ENCODE measurements at places on chromosomes 11 and 22.

DNA sequence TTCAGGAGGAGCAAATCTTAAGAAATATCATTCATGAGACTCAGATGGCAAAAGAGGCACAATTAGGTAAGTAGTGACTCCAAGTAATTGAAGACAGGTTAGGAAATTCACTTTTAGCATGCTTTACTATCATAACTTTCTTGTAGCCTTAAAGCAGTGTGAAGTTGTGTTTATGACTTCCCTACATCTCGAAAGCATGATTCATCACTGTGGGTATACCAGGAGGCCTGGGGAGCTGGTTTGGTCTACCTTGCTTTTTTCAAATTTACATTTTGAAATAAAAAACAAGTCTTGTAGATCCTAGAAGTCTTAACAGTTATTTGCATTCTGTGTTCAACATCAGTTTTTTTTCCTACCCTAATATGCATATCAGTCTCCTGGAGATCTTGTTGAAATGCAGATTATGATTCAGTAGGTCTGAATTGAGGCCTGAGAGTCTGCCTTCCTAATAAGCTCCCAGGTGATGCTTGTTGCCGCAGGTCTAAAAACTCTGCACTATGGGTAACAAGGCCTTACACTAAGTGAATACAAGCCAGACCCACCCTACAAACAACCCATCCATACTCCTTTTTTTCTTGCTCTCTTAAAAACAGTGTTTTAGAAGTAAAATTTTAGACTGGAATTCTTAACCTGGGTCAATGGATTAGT, 41.4 kb downstream of the TTC17 start:
- no peak for DNase-seq

- DNase-seq = no peak
Measured at GRCh38 chr11:80980227-80980626, 1539.4 kb upstream of the TENM4 start.

DNA sequence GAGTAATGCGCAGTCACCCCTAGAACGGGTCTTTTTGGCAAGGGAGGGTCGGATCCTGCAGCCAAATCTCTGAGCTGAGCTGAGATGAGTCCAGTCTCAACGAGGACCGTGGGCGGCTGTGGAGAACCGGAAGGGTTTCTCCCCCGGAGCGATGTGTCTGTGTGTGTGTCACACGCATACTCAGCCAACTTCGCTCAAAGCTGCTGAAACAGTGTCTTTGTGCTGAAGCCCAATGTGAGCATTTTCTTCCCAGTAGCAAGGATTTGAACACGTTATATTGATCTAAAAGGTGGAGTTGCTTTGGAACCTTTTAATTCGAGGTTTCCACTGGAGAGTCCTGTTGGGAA, 1.4 kb upstream of the CELSR1 start:
- DNase-seq = peak; percentile 49

- DNase-seq = no peak
Measured at GRCh38 chr11:16160146-16160545, 196.2 kb downstream of the SOX6 start.

DNA sequence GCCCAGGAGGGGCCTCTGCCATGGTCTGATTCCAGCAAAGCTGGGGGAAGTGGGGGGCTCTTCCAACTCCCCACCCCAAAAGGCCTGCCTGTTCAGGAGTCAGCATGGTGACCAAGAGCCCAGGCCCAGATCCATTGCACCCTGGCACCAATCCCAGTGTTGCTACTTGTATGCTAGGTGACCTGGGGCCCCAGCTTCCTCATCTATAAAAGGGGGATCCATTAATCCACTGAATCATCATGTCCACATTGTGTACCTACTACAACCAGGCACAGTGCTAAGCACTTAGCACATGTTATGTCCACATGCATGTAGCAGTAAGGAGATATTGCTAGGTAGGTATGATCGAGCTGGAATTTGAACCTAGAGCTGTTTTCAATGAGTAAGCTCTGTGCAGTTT, 2.0 kb downstream of the SYT12 start:
- DNase-seq = no peak

DNA sequence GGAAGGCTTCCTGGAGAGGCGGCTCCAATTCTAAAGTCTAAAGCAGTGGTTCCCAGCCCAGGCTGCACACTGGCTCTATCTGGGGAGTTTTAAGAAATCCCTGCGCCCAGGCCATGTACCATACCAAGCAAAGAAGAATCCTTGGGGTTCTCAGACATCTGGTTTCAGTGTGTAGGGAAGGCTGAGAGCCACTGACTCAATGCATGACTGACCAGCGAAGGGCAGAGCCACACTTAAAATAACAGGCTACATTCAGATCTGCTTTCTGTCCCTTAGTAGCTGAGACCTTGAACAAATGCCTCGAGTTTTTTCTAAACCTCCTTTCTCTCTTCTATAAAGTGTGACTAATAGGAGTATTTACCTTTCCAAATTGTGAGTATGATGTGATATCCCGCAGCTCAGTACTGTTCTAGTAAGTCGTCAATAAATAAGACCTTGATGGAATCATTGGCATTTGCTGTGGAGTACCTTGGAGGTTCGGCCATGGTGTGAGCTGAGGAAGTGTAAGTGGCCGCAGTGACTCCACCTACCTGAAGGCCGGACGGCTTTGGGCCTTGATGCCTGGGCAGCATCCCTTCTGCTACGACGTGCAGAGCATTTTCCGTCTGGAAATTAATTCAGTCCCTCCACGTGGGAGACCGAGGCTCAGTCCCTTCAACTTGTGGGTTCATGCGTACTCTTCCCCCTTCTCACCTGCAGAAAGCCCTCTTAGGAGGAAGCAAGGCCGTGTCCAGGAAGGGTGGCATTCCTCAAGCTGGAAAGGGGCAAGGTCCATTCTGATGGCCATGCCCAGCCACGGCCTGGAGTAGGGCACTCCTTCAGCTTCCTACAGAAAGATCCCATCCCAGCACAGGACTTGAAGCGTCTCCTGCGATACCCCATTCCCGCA, 25.1 kb downstream of the GLB1L2 start:
- no peak for DNase-seq

DNA sequence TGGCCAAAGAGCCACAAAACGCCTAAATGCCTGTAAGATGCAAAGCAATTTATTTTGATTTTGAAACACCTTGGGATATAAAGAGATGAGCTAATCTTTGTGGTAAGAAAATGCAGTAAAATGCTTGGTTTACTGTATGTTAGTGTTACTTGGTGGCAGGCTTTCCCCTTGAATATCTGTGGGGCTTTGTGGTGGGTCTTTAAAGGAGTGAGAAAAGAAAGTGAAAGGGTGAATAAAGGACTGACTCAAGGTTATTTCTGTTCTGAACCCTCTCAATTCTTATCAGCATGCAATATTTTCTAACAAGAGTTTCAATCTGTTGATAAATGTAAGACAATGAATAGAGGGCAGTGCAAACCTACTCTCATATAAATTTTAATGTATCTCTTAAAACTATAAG, 1555.9 kb upstream of the RAG2 start:
- no peak for DNase-seq

- DNase-seq = no peak
Measured at GRCh38 chr22:36326178-36327161, 61.3 kb downstream of the MYH9 start.

GRCh38 chr11:94800414-94800813, 32.3 kb downstream of the AMOTL1 start:
- DNase-seq = no peak

DNA sequence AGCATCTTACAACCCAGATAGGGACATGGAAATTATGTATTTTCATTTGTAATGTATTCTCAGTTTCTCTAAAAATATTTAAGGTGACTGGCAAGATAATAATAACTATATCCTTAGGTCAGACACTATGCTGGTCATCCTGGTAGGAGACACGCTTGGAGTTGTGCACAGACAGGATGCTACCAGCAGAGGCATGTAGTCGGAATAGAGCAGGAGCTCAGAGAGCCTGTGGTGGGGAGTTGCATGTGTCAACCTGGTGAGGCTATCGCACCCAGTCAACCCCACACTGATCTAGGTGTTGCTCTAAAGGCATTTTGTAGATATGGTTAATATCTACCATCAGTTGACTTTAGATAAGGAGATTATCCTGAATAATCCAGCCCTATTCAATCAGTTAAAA, 318.5 kb downstream of the MIAT start:
- no peak for DNase-seq

- DNase-seq = no peak
Measured at GRCh38 chr11:42462558-42463310, 849.1 kb upstream of the API5 start.
